ENCODE measurements at places on chromosomes 1 and 21. TPM values are rescaled to one million over a fixed set of nuclear protein-coding genes. Genes with fewer than 3 reads are reported as not detected.

DNA sequence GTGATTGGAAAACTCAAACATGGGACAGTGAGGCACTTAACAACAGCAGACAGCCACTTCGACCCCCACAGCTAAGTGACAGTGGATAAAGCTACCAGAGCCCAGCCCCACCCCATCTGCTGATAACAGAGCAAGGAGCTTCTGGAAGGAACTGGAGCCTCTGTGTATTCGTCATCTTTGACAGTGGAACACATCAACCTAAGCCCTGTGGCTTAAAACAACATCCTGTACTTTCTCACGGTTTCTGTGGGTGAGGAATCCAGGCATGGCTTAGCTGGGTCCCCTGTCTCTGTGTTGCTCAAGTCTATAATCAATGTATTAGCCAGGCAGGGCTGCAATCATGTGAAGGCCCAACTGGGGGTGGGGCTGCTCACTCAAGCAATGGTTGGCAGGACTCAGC, 18.4 kb upstream of the SIPA1L2 start:
- no peak for DNase-seq

Gene FOXO6
- not detected for total RNA-seq

DNA sequence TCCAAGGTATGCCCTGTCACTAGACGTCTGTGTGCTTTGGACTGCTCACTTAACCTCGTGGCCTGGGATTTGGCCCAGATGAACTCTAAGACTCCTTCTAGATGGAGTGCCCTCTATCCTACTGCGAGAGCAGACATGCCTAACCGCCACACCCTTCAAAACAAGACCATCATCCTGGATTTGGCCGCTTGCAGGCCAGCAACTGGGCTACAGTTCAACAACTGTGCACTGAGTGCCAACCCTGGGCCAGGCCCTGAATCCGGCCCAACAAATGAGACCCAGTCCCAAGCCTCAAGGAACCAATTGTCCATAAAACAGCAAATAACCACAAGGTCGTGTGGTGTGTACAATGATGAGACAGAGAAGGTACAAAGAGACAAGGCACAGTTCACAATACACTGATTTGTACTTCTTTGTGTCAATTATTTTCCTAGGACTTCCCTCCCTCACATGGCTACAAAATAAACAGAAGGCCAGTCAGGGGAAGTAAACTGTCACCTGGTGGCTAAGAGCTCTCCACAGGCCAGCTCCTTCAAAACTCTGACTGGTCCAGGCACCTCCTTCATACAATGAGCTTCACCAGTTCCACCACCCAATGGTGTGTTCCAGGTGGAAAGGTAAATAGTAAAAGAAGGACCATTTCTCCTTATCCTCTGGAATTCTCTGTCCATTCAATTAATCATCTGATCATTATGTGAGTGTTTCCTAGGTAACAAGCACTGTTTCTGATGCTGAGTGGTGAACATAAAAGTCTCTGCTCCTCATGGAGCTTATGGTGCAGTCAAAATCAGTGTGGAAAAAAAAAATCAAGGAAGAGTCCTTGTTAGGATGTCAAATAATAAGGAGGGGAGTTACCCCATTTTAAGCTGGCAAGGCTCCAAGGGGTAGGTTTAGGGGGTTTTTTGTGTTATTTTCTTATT, 60.4 kb downstream of the CAPZB start:
- DNase-seq, result peak; percentile 70

Gene MPC2
- 172 TPM for total RNA-seq

GRCh38 chr1:157878059-157878458, 36.5 kb upstream of the CD5L start:
- no peak for DNase-seq

- no peak for DNase-seq
Observed at GRCh38 chr1:182754543-182755314, 34.8 kb upstream of the NPL start.

Gene AMPD1
- total RNA-seq, result not detected

DNA sequence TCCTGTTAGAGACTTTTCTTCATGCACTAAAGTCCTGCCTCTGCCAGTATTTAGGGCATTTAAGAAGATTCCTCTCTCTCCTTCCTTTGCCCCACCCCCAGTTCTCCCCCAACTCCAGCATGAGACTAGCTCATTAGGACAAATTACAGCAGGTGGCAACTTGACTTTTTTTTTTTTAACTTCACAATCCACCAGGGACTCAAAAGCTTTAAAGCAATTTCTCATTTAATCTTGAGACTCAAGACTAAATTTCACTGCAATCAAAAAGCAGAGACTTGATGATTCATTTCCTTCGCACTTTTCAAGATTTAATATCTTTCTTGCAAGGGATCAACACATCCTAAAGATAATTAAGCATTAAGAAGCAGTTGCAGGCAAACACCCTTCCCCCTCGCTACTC, 74.9 kb downstream of the WLS start:
- no peak for DNase-seq

GRCh38 chr1:175250027-175250426, 57.5 kb upstream of the KIAA0040 start:
- no peak for DNase-seq

DNA sequence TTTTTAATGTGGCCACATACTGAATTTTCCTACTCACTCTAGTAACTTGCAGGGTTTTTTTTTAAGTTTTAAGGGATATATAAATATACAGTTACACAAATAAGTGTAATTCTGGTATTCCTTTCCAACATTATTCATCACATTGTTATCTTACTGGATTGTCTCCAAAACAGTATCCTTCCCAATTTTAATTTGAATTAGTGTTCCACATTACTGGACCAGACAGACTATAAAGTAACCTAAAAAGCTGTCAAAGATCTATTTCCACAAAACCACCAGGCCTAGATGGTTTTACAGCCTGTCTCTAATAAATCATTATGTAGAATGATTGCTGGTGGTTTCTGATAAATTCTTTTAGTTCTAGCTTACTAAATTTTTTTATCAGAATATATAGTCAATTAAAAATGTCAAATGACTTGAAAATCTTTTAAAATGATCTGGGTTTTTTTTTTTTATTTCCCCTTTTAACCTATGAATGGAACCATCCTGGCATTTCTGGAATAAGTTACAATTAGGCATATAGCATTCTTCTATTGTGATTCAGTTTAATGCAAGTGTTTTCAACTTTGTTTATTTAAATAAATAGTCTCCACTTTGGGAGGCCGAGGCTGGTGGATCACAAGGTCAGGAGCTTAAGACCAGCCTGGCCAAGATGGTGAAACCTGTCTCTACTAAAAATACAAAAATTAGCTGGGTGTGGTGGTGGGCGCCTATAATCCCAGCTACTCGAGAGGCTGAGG, 59.3 kb downstream of the PACC1 start:
- DNase-seq, result peak; percentile 31

Gene GBP3
- total RNA-seq, result 25.0 TPM

Gene CRP
- not detected for total RNA-seq

Gene PLEKHG5
- 1.2 TPM for total RNA-seq

DNA sequence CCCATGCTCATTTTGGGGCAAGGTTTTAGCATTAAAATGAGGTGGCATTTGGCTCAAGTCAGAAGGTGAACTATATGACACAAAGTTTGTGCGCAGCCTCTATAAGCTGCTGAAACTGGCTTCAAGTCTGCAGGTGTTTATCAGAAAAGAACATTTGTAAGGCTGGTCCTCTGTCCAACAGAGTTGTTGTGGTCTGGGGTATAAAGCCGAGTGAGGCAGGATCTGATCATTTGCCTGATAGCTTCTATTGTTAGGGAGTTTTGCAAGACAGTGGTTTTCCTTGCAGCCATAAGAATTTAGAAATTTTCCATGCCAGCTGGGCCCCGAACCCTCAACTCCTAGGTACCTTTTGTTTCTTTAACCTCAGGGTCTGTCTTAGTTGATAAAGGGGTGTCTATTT, 130.8 kb downstream of the PGBD5 start:
- DNase-seq, result no peak

- DNase-seq, result no peak
Observed at GRCh38 chr1:11342621-11343032, 69.6 kb downstream of the UBIAD1 start.

- DNase-seq, result no peak
Observed at GRCh38 chr1:153805886-153806719, 30.9 kb downstream of the SLC27A3 start.

GRCh38 chr1:165575468-165576099, 31.8 kb downstream of the LRRC52 start:
- DNase-seq, result no peak

- DNase-seq, result no peak
Observed at GRCh38 chr1:203360547-203361185, 9.7 kb upstream of the FMOD start.

- no peak for DNase-seq
Observed at GRCh38 chr1:93002781-93003180, 41.5 kb upstream of the DIPK1A start.

Gene FTCD
- not detected for total RNA-seq

- DNase-seq, result peak; percentile 98
Observed at GRCh38 chr1:156896490-156897033, 3.0 kb downstream of the PEAR1 start.

- DNase-seq, result peak; percentile 86
Observed at GRCh38 chr1:246782120-246782900, 58.1 kb downstream of the SCCPDH start.

DNA sequence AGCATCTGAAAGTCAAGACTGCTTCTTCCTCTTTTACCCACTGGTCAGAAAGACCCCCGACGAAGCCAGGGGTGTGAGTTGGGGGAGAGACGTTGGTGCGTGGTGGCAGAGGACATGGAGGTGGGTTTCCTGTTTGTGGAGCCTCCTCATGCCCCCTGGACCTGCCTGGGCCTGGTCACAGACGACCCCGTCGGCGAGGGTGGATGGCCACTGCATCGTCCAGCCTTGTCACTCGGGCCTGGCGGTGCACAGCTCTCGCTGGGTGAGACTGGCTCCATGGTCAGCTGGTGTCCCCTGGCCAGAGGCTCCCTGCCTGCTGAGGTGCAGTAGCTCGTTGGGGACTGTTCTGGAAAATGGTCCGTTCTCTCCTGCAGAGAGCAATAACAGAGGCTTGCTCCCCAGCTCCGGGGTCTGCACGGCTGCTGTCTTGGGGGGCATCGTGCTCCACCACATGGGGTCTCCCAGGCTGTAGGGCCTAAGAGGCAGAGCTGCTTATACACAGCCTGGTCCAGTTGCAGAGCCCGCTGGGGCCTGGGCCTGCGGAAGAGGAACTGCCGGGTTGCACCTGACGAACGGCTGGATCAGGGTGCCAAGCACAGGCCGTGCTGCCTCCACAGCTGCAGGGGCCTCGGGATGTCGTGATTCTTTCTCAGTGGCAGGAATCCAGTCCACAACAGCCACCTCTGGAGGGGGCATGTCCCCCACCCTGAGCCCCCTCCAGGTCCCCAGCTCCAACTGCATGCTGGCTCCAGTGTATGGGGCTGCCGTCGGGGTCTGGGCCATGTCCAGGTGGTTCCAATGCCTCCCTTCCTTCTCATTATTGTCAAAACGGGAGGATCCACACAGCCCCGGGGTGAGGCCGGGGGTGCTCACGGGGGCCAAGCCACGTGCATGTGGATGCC, 18.0 kb upstream of the ACTRT2 start:
- DNase-seq, result no peak

Gene TRIM45
- total RNA-seq, result 3.0 TPM

Gene OLFML2B
- not detected for total RNA-seq

Gene RSPH1
- total RNA-seq, result not detected

Gene RIPK4
- 0.76 TPM for total RNA-seq

GRCh38 chr1:27122652-27123051, 32.3 kb downstream of the SLC9A1 start:
- peak; percentile 75 for DNase-seq

- no peak for DNase-seq
Observed at GRCh38 chr1:179872558-179872957, 5.0 kb downstream of the TOR1AIP2 start.

Gene ANGPTL3
- total RNA-seq, result not detected

Gene DCST1
- total RNA-seq, result not detected

Gene RGS7
- total RNA-seq, result 0.20 TPM

DNA sequence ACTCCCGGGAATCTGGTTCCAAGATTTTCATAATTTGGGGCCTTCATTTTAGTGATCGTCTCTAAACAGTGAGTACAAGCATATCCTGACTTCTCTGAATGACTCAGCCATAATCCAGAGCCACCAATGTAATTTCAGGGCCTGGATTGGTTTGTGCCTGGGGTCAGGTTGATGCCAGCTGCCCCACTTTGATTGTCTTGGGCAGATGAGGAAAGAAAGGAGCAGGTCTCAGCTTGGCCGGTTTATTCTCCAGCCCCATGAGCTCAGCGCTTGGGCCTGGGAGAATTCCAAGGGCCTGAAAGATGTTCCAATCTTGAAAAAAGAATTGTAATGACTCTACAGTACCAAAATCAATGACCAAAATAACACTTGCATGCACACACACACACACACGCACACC, 71.2 kb upstream of the ECE1 start:
- no peak for DNase-seq

GRCh38 chr1:156517748-156518147, 17.2 kb upstream of the MEF2D start:
- no peak for DNase-seq

Gene KIF26B
- not detected for total RNA-seq

GRCh38 chr1:156773607-156774006, 6.3 kb downstream of the PRCC start:
- DNase-seq, result no peak

GRCh38 chr1:201452866-201453265, 16.1 kb downstream of the PHLDA3 start:
- DNase-seq, result no peak
